ENCODE measurements at places on chromosomes 16 and 17. TPM values are rescaled to one million over a fixed set of nuclear protein-coding genes. Genes with fewer than 3 reads are reported as not detected.

The TPSD1 gene
- total RNA-seq = not detected

The KRT31 gene
- not detected for total RNA-seq

The FBF1 gene
- 18.6 TPM for total RNA-seq

The KRTAP17-1 gene
- not detected for total RNA-seq

The MYH13 gene
- not detected for total RNA-seq

The HBQ1 gene
- total RNA-seq = not detected

The MMD gene
- 32.8 TPM for total RNA-seq

The MT1F gene
- total RNA-seq = 7.4 TPM

The COPZ2 gene
- total RNA-seq = 0.92 TPM

DNA sequence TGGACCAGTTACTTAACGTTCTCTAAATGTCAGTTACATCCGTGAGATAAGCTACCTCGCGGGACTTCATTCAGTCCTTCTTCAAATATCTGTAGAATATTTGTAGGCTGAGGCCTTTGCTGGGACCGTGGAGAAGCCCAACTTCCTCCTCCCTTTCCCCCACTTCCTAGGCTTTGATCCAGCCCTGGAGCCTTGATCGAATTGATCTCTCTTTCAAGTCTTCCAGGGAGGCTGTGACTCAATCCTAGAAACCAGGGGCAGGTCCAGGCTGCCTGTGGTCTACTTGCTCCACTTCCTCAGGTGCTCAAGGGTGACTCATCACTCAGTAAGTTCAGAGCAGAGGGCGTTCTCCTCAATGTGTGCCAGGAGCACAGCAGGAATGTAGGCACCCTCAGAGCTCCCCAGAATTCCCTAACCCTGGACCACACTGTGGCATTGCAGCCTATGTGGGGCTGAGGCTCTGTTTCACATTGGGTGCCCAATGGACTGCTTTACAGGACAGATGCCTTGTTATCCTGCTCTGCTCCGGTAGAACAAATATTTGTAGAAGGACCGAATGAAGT, 11.2 kb upstream of the CEP20 start:
- DNase-seq = no peak

GRCh38 chr16:50081428-50082018, 15.8 kb downstream of the HEATR3 start:
- DNase-seq = no peak

DNA sequence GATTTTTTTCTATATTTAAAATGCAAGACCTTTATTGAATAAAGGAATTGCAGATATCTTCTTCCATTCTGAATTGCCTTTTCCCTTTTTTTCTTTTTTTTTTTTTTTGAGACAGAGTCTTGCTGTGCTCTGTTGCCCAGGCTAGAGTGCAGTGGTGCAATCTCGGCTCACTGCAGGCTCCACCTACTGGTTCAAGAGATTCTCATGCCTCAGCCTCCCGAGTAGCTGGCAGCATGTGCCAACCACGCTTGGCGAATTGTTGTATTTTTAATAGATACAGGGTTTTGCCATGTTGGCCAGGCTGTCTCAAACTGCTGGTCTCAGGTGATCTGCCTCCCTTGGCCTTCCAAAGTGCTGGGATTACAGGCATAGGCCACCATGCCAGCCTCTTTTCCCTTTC, 151.5 kb downstream of the CEP112 start:
- no peak for DNase-seq

DNA sequence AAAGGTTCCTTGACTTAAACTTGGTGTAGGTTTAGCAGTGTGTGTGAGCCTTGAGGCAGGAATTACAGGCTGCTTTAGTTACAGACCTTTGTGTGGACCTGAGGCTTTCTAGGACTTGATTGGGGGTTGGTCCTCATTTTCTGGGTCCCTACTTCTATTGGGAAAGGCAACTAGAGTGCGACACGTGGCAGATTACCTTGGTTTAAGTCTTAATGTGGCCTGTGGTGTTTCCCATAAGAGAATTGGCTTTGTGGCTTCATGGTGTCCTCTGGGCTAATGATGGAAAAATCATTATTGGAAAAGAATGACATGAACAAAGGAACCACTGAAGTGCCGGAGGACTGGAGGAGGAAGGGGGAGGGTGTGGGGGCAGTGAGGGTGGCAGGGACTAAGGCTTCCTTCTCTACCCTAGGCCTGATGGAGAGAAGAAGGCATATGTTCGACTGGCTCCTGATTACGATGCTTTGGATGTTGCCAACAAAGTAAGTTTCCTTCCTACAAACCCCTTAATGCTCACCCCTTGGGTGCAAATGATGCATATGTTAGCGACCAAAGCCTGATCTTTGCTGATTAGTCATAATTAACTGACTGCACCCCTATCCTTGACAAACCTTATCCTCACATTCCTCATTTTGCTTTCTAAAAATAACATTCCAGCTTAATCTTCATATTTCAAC, 2.7 kb downstream of the TLCD1 start:
- no peak for DNase-seq

DNA sequence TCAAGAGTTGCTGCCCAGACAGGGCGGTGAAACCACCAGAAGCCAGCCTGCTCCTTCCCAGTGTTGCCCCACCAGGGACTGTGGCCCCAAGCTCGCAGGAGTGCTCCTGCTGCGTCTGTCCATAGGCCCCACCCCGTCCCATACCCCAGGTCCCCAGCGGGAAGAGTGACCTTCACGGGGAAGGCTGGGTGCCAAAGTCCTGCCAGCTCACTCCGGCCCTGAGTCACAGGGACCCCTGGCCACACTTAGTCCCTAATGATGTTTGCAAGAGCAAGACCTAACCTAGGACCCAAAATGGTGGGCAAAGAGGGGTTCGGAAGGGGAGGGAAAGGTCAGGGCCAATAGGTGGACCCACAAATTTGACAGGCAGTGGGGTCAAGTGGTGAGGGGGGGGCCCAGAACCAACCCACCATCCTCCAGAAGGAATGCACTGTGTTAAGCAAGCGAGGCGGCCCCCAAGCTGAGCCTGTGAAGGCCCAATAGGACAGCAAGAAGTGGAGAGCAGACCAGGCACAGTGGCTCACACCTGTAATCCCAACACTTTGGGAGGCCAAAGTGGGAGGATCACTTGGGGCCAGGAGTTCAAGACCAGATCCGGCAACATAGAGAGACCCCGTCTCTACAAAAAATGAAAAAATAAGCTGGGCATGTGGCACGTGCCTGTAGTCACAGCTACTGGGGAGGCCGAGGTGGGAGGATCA, 3.3 kb downstream of the DOK4 start:
- DNase-seq = no peak

GRCh38 chr17:80761110-80761871, 216.7 kb downstream of the RPTOR start:
- DNase-seq = peak; percentile 65

GRCh38 chr17:63658366-63658765, 36.1 kb downstream of the MAP3K3 start:
- no peak for DNase-seq

DNA sequence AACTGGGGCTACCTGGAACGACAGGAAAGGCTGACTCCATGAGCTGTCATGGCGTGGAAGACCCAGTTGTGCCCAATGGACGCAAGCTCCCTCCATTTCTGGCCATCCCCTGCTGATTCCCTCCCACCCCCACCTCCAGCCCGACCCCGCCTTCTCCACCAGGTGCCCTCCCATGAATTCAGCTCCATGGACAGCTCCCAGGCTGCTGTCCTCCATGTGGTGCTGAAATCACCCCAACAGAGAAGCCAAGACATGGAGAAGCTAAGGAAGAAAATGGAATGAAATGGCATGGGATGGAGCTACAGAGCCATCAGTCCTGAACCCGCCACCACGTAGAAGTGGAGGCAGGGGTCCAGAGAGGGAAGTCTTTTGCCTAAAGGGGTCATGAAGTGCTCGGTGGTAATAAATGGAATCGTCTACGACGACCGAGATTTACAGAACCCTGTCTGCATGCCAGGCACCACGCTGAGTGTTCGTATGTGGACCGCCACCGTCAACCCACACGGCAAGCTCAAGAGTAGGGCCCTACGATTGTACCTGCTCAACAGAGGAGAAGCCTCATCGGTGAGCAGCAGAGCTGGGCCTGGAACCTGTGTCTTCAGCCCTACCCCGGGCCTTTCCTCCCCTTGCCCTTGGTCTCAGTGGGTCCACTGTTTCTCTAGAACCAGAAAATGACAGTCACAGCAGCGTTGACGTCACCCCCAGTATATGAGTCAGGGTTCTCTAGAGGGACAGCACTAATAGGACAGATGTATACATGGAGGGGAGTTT, 9.3 kb upstream of the ZC3H18 start:
- no peak for DNase-seq
